Bronchus fibroblast of lung (primary cell): ENCODE measurements at places on chromosomes 3 and 15. TPM values are rescaled to one million over a fixed set of nuclear protein-coding genes. Genes with fewer than 3 reads are reported as not detected.

Gene MORC1
- total RNA-seq, result not detected in 2 replicates

Gene ZIC4
- not detected in 2 replicates for total RNA-seq

Gene CPB1
- total RNA-seq, result 0.15 TPM in 1 of 2 replicates, not detected in the other

Gene KBTBD13
- not detected in 2 replicates for total RNA-seq

Gene IL16
- total RNA-seq, result 0.34 and 1.0 TPM in 2 replicates

Gene CELF6
- not detected in 2 replicates for total RNA-seq

Gene CCR2
- total RNA-seq, result not detected in 2 replicates

Gene PLXNB1
- total RNA-seq, result 23.3 and 32.1 TPM in 2 replicates

Gene SCAANT1
- total RNA-seq, result not detected in 2 replicates
